ENCODE measurements at places on chromosomes 1 and 21. TPM values are rescaled to one million over a fixed set of nuclear protein-coding genes. Genes with fewer than 3 reads are reported as not detected.
A peak's percentile ranks its signal among the peaks of the same experiment; 100 is the strongest.

GRCh38 chr1:65423884-65424572, 3.6 kb downstream of the LEPR start:
- DNase-seq: peak; percentile 93

GRCh38 chr1:42913426-42914091, 45.1 kb downstream of the SLC2A1 start:
- peak; percentile 86 for DNase-seq

DNA sequence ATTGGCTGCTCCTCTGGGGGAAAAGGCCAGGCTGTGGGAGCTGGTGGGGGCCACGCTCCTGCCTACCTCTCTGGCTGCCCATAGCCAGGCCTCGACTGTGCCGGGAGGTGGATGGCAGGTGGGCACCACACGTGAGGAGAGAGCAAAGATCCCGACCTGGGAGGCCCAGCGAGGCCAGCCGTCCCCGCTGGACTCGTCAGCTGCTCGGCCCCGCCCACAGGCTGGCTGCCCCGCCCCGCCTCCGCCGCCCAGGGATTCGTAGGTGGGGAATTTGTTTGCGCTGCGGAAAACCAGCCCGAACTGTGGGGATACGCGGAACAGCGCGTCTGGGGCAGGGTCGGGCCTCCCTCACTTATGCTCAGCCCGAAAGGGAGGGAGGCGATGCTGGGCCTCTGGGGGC, 31.7 kb downstream of the TP73 start:
- DNase-seq: no peak

DNA sequence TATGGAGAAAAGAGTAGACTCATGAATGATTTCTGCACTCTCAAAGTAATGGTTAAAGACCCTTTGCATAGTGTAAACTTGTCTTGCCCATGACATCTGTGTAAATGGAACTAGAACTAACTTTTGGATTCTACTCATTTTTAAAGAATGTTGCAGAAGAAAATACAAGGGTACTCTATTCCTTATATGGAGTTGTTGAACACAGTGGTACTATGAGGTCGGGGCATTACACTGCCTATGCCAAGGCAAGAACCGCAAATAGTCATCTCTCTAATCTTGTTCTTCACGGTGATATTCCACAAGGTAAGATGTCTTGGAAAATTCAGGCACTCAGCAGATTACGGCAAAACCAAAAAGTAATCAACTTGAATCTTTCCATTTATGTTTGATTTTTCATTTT, 19.8 kb downstream of the CCT8 start:
- no peak for DNase-seq

- DNase-seq: no peak
These were observed 9.8 kb downstream of the LBR start for GRCh38 chr1:225418059-225418458.

DNA sequence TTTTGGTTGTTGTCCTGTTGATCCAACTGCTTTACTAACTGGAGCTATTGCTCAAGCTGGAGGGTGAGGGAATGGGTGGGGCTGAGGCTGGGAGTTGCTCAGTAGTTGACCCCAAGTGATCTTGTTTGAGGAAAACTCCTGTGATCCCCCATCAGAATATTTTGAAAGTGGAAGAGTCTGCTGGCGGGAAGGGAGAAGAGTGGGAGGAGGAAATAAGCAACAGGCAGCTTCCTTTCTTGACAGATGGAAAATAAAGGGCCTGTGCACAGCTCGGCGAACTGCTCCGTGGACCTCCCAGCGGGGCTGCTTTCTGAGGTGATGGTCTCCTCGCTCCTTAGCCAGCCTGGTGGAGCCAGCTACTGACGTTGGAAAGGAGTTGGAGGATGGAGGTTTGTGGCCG, 199.1 kb upstream of the LMO4 start:
- no peak for DNase-seq

DNA sequence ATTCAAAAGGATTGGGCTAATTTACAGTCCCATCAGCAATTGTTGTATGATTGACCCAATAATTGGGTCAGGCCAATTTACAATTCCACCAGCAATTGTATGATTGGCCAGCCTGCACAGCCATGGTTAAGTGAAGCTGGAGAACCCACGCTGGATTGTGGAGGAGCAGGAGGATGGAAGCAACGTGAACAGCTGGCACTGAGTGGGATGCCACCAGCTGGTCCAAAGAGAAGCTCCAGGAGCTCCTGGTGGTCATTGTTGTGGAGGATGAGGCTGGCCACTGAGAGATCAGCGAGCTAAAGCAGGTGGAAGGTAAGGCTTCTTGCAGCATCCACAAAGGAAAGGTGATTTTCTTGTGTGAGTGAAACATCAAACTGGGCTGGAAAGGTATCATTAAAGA, 23.2 kb upstream of the EFCAB14 start:
- DNase-seq: no peak

Gene AMY1C
- not detected for total RNA-seq

Gene TFF3
- total RNA-seq: 9.1 TPM

Gene CLCA4
- not detected for total RNA-seq

Gene DMBX1
- 2.4 TPM for total RNA-seq

Measured in PC-3 (cell line).